Hair follicle dermal papilla cell (primary cell): ENCODE measurements at places on chromosomes 1 and 21. TPM values are rescaled to one million over a fixed set of nuclear protein-coding genes. Genes with fewer than 3 reads are reported as not detected.

Gene TNFRSF9
- total RNA-seq, result not detected in 2 replicates

Gene PIK3R3
- 7.5 and 8.3 TPM in 2 replicates for total RNA-seq

Gene CA6
- not detected in 2 replicates for total RNA-seq

Gene BMP8A
- total RNA-seq, result 0.12 and 0.16 TPM in 2 replicates

Gene CR2
- not detected in 2 replicates for total RNA-seq

Gene NUDT17
- 4.9 and 9.2 TPM in 2 replicates for total RNA-seq

Gene FCRL5
- total RNA-seq, result not detected in 2 replicates

Gene LCE2B
- total RNA-seq, result not detected in 2 replicates

Gene ADAMTSL4
- 12.3 and 15.7 TPM in 2 replicates for total RNA-seq

Gene FCGR1A
- total RNA-seq, result not detected in 2 replicates

Gene TAF5L
- total RNA-seq, result 24.5 and 26.3 TPM in 2 replicates

Gene FAM72C
- total RNA-seq, result 0.24 and 0.32 TPM in 2 replicates

Gene CC2D1B
- 45.5 and 46.2 TPM in 2 replicates for total RNA-seq

Gene AMY1C
- total RNA-seq, result not detected in 2 replicates

Gene MASP2
- not detected in 2 replicates for total RNA-seq

Gene CELF3
- not detected in 2 replicates for total RNA-seq

Gene LCE2C
- not detected in 2 replicates for total RNA-seq

Gene PLPPR5
- 0.16 TPM in 1 of 2 replicates, not detected in the other for total RNA-seq

Gene TRMT13
- 9.4 and 13.0 TPM in 2 replicates for total RNA-seq

Gene OLIG2
- not detected in 2 replicates for total RNA-seq

Gene KTI12
- 17.5 and 18.3 TPM in 2 replicates for total RNA-seq

Gene OR6K3
- total RNA-seq, result not detected in 2 replicates

Gene SMCP
- total RNA-seq, result not detected in 2 replicates

Gene CA14
- total RNA-seq, result not detected in 2 replicates

Gene OPRD1
- total RNA-seq, result under 0.01 TPM in 1 of 2 replicates, not detected in the other

Gene CAMK1G
- total RNA-seq, result 0.97 TPM in 1 of 2 replicates, not detected in the other

Gene SLC6A9
- total RNA-seq, result 16.0 and 17.8 TPM in 2 replicates

Gene OR2L13
- total RNA-seq, result 0.16 TPM in 1 of 2 replicates, not detected in the other

Gene NUDT4B
- 34.7 and 51.4 TPM in 2 replicates for total RNA-seq

Gene TPR
- total RNA-seq, result 43.7 and 54.4 TPM in 2 replicates

Gene CADM3
- 0.12 and 0.49 TPM in 2 replicates for total RNA-seq

Gene MYOC
- total RNA-seq, result not detected in 2 replicates

Gene PKP1
- total RNA-seq, result 0.16 and 0.24 TPM in 2 replicates

Gene LCE6A
- not detected in 2 replicates for total RNA-seq

Gene SPATA46
- not detected in 2 replicates for total RNA-seq

Gene ILDR2
- not detected in 2 replicates for total RNA-seq

Gene PTGFR
- 117 and 222 TPM in 2 replicates for total RNA-seq

Gene S100A7A
- total RNA-seq, result not detected in 2 replicates

Gene TNFRSF1B
- 29.3 and 31.8 TPM in 2 replicates for total RNA-seq

Gene AKNAD1
- 0.49 TPM in 1 of 2 replicates, not detected in the other for total RNA-seq

Gene LCE1E
- not detected in 2 replicates for total RNA-seq

Gene SPATA45
- not detected in 2 replicates for total RNA-seq

Gene DMRTA2
- total RNA-seq, result not detected in 2 replicates

Gene TIPRL
- total RNA-seq, result 39.1 and 42.1 TPM in 2 replicates

Gene ITLN2
- not detected in 2 replicates for total RNA-seq

Gene NBPF4
- total RNA-seq, result not detected in 2 replicates

Gene ATAD3C
- total RNA-seq, result under 0.01 TPM in 2 replicates

Gene TNFAIP8L2
- not detected in 2 replicates for total RNA-seq

Gene TEX38
- total RNA-seq, result not detected in 2 replicates

Gene ZMYM4
- 48.9 and 70.7 TPM in 2 replicates for total RNA-seq

Gene ALG14
- 1.3 and 1.9 TPM in 2 replicates for total RNA-seq

Gene F11R
- 2.1 and 3.6 TPM in 2 replicates for total RNA-seq

Gene TRIM46
- total RNA-seq, result 7.4 and 7.8 TPM in 2 replicates

Gene SYNC
- total RNA-seq, result 201 and 220 TPM in 2 replicates

Gene TTC24
- total RNA-seq, result not detected in 2 replicates

Gene MARK1
- 3.5 and 6.0 TPM in 2 replicates for total RNA-seq

Gene CCDC185
- total RNA-seq, result not detected in 2 replicates

Gene TNFRSF4
- total RNA-seq, result 0.24 TPM in 1 of 2 replicates, not detected in the other
